ENCODE measurements at places on chromosomes 16 and 17.

DNA sequence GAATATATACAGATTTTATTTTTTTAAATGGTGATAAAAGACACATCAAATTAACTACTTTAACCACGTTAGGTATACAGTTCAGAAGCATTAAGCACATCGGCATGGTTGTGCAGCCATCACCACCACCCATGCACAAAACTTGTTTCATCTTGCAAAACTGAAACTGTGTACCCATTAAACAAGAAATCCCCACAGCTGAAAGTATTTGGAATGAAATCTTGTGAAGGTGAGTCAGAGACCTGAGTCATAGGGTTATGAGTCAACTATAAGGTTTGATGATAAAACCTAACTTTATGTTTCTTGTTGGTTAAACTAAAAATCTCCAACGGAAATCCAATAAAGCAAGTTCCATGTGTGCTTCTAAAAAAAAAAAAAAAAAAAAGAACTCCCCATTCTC lies 561.6 kb upstream of the PSMD7 start:
- no peak for DNase-seq

- no peak for DNase-seq
Observed at GRCh38 chr17:80384078-80384960, 30.6 kb upstream of the ENDOV start.

DNA sequence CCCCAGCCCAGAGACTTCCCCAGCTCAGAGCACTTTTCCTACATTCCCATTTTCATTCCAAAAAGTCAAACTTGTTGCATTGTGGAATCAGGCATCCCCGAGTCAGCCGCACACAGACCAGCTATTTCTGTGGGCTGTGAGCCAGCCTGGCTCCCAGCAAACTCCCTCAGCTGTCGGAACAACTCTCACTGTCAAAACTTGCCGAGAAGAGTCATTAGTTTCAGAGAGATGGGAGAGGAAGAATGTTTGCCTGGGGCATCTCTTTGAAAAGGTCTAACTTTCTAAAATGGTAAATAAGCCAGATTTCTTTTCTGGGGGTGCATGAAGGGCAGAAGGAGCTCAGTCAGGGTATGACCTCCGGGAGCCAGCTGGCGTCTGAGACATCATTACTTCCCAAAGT lies 280.0 kb downstream of the TMEM114 start:
- DNase-seq = no peak

GRCh38 chr17:7884581-7885366 lies 3.8 kb upstream of the CHD3 start:
- no peak for DNase-seq

DNA sequence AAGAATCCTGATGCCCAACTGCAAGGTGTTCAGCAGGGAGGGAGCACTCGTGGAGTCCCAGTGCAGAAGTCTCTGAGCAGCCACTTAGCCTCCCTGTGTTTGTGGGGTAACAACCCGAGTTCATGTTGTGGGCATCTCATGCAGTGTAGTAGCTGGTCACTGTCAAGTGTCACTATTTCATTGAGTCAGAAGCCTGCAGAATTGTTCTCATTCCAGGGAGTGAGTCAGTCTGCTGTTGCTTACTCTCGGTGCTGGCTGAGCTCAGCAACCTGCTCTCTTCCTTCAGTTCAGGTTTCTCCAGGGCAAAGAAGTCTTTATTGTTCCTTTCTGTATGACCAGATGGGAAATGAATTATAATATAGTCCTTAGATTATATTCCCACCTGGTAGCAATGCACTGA lies 24.1 kb downstream of the HMOX2 start:
- DNase-seq = no peak

DNA sequence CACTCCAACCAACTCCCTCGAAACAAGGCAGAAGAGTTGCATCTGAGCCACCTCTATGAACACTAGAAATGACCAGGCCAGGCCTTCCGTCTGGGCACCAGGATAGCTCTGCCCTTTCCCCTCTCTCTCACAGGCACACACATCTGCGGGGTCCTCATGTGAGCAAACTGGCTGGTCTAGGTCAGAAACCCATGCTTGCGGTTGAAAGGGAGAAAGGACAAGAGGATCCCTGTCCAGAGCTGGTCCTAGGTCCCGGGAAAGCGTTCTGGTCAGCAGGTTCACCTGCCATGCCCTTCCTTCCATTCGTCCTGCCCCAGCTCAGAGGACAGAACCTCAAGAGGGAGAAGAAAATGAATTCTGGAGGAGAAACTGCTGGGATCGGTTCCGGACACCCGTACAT lies 2.7 kb downstream of the MNT start:
- no peak for DNase-seq

- peak; percentile 12 for DNase-seq
Observed at GRCh38 chr17:82236142-82236971, 7.5 kb downstream of the SLC16A3 start.
